ENCODE measurements at places on chromosomes 16 and 17. TPM values are rescaled to one million over a fixed set of nuclear protein-coding genes. Genes with fewer than 3 reads are reported as not detected.

The KRTAP16-1 gene
- total RNA-seq: not detected

The HBZ gene
- total RNA-seq: not detected

- no peak for DNase-seq
Measured at GRCh38 chr17:72930031-72930430, 162.5 kb downstream of the SLC39A11 start.

DNA sequence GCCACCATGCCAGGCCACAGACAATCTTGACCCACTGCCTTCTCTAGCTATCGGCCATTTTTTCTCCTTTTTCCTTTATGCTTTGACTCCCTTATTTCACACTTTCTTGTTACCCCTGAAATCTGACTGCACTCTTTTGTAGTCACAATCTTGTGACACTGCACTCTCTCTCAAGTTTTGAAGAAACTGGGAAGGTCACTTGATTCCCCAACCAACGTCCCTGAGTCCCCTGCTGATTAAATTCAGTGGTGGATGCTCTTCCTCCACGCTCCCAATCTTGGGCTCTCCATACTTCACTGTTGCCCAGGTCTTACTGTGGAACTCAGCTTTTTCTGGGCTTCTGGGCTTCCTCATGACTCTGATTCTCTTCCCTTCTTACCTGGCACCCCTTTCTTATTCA, 33.9 kb downstream of the PECAM1 start:
- DNase-seq: no peak

The TMEM114 gene
- total RNA-seq: not detected

The HSPB9 gene
- total RNA-seq: 0.20 TPM

DNA sequence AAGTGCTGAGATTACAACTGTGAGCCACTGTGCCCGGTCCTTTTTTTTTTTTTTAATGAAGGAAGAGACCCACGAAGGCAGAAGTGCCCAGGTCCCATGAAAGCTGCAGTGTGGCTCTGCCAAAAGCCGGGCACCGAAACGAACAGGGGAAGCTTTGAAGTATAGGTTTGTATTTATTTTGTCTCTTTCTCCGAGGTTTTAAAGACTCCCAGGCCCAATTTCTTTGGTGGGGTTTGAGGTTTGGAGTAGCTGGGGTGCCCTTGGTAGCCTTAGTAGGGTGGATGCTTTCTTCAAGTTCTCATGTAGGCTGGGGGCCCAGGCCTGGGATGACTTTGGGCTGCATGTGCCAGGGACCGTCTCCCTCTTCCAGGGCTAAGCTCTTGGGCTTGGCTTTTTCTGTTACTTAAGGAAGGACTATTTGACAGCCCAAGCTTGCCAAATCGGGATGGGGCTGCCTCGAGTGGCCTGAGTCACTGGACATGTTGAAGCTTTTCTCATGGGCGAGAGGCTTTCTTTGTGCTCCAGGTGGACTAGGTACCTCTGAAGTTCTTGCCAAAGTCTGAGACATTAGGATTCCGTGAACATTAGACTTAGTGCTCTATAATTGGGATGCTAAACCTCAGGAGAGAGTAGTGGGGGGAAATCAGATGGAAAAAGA, 66.3 kb downstream of the WIPI1 start:
- peak; percentile 79 for DNase-seq

DNA sequence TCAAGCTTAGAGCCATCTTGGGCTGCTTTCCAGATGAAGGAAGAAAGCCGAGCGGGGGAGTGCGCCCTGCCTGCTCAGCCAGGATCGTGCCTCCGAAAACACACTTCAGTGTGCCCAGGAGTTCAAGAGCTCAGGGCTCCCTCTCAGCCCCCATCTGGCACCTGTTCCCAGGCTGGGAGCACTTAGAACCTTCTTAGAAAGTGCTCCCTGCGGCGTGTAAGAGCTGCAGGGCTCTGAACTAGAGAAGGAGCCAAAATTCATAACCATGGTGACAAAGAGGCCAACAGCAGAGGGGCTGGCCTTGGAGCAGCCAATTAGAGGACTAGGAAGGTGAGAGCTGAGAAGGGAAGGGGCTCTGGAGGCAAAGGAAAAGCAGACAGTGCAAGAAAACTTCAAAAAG, 59.0 kb upstream of the TNRC6C start:
- no peak for DNase-seq

The RAB37 gene
- total RNA-seq: 3.4 TPM

GRCh38 chr16:71723537-71724319, 773 bp downstream of the PHLPP2 start:
- DNase-seq: peak; percentile 72
